Muscle of back (tissue), 13 donors: ENCODE measurements at places on chromosomes 2 and 18. TPM values are rescaled to one million over a fixed set of nuclear protein-coding genes. Genes with fewer than 3 reads are reported as not detected.

DNA sequence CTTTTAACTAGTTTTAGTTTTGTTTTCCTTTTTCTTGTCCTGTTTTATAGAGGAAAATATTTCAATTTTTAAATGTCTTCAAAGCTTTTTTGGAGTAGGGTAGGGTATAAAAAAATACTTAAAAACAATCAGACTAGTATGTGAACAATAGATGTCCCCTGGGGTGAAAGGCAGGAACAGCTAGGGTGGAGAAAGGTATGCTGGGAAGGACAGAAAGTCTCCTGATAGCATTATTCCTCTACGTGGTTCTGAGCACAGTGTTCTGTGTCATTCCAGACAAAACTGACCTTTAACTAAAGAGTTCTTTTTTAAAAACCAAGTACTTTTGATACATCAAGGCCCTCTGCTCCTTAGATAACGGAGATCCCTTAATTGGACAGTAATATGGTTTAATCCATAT, 32.1 kb upstream of the B3GNT2 start:
- no peak for DNase-seq

DNA sequence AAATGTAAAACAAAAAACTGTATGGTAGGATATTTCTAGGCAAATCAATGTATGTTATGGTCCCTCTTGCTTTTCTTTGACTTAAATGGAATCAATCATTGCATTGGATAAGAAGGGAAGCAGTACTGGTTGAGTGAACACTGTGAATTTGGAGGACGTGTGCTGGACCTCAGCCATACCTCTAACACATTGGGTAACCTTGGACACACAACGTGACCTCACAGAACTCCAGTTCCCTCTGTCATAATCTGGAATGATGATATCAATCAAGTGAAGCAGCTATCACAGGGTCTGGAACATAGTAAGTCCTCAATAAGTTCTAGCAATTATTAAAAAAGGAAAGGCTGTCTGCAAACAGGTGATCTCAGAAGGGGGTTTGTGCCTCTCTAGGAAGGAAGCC, 474.9 kb upstream of the TCF4 start:
- no peak for DNase-seq

- DNase-seq, result no peak
Observed at GRCh38 chr2:15383695-15384350, 177.3 kb downstream of the NBAS start.

DNA sequence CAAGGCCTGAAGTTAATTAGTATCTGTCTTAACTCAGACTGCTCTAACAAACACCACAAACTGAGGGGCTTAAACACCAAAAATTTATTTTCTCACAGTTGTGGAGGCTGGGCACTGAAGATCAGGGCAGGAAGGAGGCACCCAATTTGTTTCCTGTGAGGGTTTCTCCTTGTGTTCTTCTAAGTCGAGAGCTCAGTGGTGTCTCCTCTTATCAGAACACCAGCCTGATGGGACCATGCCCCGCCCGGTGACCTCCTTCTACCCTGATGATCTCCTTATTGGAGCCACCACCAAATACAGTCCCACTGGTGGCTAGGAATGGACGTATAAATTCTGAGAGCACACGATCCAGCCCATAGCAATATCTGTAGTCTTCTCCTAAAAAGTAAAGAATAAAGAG, 20.5 kb downstream of the TMEM18 start:
- DNase-seq, result no peak

- no peak for DNase-seq
Observed at GRCh38 chr18:59821983-59822382, 77.8 kb upstream of the PMAIP1 start.

DNA sequence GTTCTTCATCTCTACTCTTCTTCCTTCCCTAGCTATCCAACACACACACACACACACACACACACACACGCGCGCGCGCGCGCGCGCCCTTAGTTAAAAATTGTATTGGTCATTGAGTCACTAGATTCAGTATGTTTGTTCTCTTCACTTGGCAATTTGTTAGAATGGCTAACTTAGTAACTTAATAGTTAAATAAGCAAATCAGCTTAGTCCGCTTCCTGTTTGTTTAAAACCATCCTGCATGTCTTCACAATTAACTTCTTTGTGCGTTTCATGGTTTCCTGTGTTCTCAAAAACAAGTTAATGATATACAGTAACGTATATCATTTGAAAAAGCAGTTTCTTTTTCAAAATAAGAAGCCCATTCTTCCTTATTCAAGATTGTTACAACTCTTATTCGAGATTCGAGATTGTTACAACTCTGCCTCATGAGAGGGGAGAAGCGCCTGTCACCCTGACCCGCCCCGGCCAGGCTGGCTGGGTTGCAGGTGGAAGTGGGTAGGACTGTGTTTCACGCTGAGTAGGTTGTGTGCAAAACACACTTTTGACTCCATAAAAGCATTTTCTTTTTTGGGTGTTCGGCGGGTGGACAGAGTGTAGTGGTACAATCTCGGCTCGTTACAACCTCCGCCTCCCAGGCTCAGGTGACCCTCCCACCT, 9.5 kb upstream of the CNNM3 start:
- no peak for DNase-seq

DNA sequence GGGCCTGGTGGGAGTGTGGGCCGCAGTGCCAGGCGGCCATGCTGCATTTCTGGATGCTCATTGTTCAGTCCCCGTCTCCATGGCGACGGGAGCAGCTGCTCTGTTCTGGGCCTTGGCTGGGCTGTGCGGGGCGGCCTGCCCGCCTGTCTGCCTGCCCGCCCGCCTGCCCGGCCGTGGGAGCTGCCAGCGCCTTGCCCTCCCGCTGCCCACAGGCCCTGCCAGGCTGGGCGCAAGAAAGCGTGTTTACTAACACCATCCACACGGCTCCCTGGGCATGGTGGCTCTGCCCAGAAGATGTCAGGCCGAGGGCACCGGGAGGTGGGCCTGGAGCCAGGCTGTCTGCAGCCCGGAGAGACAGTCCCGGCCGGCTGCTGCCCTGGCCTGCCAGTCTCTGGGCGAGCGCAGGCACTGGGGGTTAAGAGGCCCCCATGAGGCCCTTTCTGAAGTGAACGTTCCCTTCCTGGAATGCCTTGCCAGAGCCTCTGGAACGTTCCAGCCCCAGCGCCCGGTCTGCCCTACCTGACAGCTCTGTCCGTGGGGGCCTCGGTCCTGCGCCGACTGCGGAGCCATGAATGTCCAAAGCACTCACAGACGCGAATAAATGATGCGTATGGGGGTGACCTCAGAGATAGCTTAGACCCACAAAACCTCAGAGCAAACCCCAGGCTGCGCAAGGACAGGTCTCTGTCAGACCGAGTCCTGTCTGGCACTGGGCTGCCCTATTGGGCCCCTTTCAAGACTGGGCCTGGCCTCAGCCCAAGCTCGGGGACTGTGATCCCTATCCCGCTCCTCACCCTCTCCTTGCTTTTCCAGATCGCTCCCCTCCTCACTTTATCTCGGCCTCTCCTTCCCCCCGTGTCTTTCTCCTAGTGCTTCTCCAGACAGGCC, 44.3 kb downstream of the MYCN start:
- DNase-seq, result peak; percentile 82

DNA sequence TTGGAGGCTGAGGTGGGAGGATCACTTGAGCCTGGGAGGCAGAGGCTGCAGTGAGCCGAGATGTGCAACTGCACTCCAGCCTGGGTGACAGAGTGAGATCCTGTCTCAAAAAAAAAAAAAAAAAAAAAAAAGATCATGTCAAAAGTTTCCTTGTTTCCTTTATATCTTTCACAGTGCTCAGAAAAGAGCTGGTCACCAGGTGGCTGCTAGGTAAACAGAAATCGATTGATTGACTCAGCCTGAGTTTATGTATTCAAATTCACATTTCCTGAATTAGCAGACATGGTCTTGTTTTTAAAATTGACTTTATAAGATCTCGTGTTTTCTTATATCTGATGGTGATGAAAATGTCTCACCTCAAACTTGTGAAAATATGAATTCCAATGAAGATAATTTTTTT, 261.8 kb upstream of the FANCL start:
- no peak for DNase-seq

C1GALT1C1L gene
- polyA plus RNA-seq, result 0.87 TPM

DNA sequence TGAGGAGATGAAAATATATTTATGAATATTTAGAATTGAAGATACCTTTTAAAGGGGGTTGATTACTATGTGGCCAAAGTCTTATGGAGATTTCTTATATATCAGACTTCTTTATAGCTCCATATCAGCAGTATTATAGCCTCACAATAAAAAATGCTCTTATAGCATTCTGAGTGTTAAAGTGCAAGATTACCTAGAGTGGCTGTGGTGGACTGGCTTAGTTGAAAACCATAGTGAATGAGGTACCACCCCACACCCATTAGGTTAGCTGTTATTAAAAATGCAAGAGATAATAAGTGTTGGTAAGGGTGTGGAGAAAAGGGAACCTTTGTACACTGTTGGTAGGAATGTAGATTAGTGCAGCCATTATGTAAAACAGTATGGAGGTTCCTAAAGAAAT, 39.7 kb downstream of the NCOA1 start:
- no peak for DNase-seq

- DNase-seq, result peak; percentile 90
Observed at GRCh38 chr18:6729247-6730091, at the start of gene ARHGAP28. ARHGAP28 (plus strand) TSS chr18:6729716; CDS start chr18:6729822, 106 bp downstream.

DNA sequence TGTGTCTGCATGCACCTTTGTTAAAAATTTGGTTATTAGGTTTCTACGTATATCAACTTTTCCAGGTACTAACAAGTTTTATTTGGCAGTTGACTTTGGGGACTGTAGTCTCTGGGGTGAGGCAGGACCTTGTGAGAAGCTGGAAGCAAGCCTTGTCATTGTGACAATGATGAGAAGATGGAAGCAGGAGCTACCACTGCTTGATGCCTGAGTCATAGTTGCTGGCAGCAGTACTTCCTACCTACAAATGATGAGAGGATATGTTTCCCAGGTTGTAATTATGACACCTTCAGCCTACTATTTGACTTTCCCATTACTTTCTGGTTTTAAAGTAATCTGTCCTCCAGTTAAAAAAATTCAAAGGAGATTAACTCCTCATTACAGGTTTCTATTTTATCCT, 516.3 kb downstream of the NRXN1 start:
- DNase-seq, result no peak

DNA sequence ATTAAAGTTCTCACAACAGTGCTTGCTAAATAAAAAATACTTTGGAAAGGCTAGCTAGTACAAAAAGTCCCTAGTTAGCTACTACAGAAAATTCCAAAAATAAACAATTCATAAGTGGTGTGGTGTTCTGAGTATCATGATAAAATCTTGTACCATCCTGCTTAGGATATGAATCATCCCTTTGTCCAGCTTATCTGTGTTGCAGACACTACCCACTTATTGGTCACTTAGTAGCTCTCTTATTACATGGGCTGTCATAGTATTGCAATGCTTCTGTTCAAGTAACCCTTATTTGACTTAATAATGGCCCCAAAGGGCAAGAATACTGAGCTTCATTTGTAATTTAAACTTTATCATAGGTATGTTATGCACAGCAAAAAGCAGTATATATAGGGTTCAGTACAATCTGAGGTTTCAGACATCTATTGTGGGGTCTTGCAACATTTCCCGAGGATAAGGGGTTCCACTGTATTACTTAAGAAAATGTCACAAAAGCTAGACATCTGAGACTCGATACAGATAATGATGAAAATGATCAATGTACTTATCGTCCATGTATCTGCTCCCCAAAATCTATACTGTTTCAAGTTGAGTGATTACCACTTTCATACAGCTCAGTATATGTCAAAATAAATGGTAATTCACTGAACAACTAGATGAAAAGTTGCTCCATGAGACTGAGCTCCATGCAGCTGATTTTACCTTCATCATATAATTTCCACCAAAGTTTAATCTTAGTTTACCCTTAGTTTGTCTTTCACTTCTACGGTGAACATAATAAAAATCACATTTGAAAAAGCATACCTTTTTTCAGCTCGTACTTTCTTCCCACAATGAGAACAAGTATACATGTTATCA, 93.8 kb downstream of the C2orf74 start:
- no peak for DNase-seq

GRCh38 chr2:46888421-46888952, 27.1 kb downstream of the MCFD2 start:
- DNase-seq, result no peak

FIGN gene
- polyA plus RNA-seq, result 2.2 TPM

FAM110C gene
- 0.27 TPM for polyA plus RNA-seq

ZAP70 gene
- polyA plus RNA-seq, result 6.0 TPM

DNA sequence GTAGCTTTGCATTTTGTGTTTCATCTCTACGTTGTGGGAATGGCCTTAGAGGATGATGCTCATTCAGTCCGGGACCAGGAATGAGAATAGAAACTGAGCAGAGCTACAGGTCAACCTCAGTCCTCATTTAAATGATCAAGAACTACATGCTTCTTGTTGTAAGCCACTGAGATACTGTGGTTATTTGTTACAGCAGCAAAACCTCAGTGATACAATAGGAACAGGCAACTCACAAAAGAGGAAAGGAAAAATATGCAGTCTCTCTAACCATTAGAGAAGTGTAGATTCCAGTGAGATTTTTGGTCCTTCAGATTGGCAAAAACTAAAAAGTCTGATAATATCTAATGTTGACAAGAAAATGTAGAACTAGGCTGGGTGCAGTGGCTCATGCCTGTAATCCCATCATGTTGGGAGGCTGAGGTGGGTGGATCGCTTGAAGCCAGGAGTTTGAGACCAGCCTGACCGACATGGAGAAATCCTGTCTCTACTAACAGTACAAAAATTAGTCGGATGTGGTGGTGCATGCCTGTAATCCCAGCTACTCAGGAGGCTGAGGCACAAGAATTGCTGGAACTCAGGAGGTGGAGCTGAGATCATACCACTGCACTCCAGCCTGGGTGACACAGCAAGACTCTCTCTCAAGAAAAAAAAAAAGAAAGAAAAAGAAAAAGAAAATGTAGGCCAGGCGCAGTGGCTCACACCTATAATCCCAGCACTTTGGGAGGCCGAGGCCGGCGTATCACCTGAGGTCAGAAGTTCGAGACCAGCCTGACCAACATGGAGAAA, 13.3 kb downstream of the CHCHD5 start:
- no peak for DNase-seq

- DNase-seq, result peak; percentile 29
Observed at GRCh38 chr2:112881217-112881985, 29.6 kb upstream of the IL37 start.

GRCh38 chr2:207352978-207353671, 176.6 kb upstream of the CREB1 start:
- no peak for DNase-seq

GDF7 gene
- polyA plus RNA-seq, result 1.4 TPM

GRCh38 chr2:54206596-54206995, 49.4 kb downstream of the TSPYL6 start:
- DNase-seq, result peak; percentile 50

SFTPB gene
- not detected for polyA plus RNA-seq

DNA sequence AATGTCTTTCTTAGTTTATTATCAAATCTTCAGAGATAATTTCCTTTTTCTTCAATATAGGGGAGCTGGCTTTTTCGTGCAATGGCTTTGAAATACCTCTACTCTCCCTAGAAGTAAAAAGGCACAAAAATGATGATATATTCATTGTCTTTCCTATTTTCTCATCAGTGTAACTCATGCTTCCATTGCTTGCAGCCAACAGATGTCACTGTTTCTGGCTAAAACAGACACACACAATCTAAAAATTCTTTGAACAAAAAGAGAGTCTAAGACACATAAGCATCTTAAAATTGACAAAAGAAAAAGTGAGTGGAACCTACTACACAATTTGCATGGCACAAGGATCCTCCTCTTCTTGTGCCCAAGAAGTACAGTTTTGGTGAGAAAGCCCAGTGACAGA, 448.7 kb upstream of the VRK2 start:
- DNase-seq, result no peak
